ENCODE measurements at places on chromosomes 7 and 10.

- no peak for DNase-seq
Measured at GRCh38 chr10:32143302-32143847, 87.2 kb upstream of the KIF5B start.

GRCh38 chr7:121447243-121447910 is 51.3 kb upstream of the FAM3C start:
- DNase-seq = no peak

GRCh38 chr10:125778556-125778955 is 2.9 kb upstream of the MMP21 start:
- no peak for DNase-seq

DNA sequence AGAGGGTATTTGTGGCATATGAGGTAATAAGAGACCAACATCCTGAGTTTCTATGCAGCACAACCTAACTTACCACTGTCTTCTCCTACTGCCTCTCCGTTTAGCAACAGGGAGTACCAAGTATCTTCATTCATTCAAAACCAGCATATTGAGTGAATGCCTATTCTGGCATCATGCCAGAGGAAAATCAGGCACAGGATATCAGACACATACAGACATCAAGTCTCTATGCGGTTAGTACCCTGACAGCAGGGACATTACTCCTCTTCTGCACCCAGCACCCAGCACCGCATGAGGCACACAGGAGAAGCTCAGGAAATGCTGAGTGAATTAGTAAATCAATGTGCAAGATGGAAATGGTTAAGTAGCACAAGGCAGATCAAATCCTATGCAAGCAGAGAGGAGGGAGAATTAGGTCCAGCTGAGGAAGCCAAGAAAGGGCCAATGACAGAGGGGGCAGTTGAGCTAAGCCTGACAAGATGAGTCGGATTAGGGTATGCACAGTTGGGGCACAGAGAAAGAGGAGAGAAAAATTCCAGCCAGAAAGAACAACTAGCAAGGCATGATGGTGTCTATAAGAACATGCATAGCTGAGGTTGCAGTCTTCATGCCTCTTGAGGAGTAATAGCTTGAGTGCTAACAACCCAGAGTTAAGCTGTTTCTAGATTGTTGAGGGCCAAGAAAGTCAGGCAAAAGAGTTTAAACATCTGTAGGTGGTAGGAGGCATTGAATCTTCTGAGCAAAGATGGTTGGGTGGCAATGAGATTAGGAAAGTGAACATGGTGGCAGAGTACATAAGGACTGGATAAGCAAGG is 146.0 kb downstream of the PLXNA4 start:
- DNase-seq = no peak

GRCh38 chr7:17903337-17903736 is 37.0 kb downstream of the SNX13 start:
- DNase-seq = no peak

DNA sequence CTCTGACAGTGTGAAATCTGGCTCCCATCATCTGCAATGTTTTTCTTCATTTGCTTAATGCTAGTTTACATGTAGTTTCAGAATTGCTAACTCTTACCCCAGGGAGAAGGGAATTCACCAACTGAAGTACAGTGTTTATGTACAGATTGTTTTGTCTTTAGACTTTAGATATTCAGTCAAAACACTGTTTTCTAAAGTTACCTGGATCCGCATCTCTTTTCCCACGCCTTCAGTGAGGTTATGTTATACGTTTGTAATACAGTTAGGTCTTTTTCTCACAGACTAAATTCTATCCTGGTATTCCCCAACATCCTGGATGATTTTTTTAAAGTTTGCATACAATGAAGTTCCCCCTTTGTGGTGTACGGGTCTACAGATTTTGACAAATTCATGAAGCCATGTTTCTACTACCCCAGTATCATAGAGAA is 3.2 kb upstream of the LYZL1 start:
- no peak for DNase-seq

DNA sequence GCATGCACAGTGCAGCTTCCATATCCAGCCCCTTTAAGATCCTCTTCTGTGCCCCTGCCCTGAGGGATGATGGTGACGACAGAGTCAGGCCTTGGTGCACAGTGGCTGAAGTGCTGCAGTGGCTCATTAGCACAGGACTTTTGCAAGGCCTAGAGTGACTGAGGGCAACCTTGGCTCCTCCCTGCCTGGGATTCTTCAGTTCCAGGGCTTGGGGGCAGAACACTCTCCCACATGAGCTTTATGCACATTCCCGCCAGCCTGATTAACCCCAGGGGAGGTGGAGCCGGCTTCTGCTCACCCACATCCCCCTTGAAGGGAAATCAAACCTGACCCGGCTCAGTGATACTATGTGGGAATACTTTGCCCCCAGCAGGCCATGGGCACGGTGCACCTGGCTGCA is 253.4 kb downstream of the GALNT17 start:
- DNase-seq = no peak

- DNase-seq = no peak
Measured at GRCh38 chr7:151971829-151972228, 15.6 kb downstream of the GALNTL5 start.

DNA sequence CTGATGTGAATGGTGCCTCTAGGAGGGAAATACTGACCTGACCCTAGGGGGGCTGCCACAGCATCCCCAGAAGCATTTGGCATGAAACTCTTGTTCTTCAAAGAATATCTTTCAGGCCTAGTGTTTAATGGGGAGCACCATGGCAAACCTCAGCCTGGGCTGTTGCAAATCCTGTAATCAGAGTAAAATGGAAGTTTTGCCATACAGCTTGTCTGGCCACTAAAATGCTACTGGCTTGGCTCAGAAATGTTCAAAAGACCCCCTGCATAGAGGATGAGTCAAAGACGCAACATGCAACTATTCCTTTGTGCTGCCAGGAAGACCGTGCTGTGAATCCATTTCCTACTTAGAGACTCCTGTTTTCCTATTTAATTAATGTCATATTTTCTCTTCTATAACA is 26.7 kb downstream of the HECW1 start:
- no peak for DNase-seq

DNA sequence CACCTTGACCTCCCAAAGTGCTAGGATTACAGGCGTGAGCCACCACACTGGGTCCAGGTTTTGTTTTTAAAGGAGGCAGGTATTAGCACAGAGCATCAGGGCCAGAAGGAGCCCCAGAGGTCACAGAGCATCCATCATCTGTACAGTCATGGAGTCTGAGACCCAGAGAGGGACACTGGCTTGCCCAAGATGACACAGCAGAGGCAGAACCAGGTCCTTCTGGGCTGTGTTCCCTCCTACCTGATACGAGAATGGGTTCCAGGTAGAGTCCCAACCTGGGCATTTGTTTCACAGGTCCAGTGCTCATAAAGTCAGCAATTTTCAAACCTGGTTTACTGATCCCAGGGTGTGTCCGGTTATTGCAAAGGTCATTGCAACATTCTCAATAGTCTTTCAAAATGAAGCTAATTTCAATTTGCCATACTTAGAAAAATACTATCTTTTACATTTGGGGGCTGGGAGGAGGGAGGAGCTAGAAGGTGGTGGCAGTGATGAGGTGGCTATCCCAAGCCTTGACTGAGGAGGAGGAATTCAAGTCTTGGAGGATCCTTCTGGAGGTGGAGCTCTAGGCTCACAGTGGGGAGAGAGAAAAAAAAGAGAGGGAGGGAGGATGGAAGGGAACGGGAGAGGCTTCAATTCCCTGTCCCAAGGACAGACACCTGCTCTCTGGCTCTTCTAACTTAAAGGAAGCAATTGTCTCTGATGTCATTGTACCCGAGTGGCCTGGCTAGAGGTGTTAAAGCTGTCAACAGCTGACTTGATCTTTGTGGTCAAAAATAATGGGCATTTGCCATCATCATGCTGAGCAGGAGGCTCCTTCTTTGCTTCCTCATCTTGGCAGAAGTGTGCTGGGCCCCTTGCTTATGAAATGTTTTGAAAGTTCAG is 8.1 kb downstream of the MXI1 start:
- no peak for DNase-seq

- DNase-seq = no peak
Measured at GRCh38 chr7:21367081-21367480, 60.8 kb upstream of the SP4 start.

DNA sequence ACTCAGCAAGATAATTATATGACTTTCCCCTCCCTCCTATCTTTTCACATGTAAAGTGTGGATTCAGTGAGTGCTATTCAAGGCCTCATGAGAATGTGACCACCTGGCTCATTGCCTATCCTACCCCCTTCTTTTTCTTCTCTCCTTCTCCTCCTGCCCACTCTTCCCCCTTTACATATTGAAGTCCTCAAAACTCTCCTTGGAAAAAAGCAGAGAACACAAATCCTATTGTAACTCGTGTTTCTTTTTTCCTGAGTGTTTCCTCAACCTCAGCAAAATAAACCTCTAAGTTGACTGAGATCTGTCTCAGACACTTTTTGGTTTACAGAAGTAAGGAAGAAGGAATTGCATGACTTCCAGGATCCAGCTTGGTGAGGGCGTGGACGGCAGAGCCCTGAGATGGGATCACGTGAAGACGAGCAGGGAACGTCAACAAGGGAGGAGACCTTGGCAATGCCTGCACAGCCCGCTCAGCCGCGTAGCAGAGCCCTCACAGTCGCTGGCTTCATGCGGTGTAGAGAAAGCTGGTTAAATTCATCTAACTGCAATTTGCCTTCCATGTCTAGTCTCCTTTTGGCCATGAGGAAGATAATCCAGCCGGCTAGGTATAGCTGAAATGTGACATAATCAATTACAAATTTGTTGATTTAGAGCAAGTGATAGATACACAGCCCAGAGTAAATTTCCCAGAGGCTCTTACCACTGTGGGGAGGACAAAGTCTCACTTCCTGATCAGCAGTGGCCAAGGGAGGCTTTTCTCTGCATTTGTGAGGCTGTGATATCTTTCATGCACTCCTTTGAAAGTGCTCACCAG is 75.7 kb downstream of the LYZL2 start:
- peak; percentile 86 for DNase-seq

DNA sequence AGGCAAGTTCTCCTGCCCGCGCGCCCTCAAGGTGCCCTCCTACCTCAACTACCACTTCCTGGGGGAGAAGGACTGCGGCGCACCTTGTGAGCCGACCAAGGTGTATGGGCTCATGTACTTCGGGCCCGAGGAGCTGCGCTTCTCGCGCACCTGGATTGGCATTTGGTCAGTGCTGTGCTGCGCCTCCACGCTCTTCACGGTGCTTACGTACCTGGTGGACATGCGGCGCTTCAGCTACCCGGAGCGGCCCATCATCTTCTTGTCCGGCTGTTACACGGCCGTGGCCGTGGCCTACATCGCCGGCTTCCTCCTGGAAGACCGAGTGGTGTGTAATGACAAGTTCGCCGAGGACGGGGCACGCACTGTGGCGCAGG is 1.4 kb downstream of the FZD1 start:
- no peak for DNase-seq

Data from left lung (tissue), 14 donors.